Thoracic aorta (tissue), 2 donors: ENCODE measurements at places on chromosomes 7 and 10.

DNA sequence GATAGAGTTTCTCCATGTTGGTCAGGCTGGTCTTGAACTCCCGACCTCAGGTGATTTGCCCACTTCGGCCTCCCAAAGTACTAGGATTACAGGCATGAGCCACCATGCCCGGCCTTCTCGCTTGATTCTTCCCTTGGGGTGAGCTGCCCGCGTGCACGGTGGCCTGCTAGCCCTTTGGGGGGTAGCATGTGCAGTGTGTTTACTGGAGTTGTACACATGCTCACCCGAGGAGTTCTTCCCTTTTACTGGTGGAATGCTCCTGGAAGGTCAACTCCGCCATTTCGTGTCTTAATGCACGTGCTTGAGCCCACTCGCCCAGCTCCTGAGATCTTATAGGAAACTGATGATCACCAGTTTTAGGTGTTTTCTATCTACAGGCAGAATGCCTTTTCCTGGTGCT, 17.0 kb upstream of the ADAMTS14 start:
- DNase-seq: no peak

- DNase-seq: no peak
Observed at GRCh38 chr7:23357190-23358093, 58.3 kb downstream of the MALSU1 start.

GRCh38 chr7:70343519-70343918, 745.2 kb downstream of the AUTS2 start:
- DNase-seq: no peak

DNA sequence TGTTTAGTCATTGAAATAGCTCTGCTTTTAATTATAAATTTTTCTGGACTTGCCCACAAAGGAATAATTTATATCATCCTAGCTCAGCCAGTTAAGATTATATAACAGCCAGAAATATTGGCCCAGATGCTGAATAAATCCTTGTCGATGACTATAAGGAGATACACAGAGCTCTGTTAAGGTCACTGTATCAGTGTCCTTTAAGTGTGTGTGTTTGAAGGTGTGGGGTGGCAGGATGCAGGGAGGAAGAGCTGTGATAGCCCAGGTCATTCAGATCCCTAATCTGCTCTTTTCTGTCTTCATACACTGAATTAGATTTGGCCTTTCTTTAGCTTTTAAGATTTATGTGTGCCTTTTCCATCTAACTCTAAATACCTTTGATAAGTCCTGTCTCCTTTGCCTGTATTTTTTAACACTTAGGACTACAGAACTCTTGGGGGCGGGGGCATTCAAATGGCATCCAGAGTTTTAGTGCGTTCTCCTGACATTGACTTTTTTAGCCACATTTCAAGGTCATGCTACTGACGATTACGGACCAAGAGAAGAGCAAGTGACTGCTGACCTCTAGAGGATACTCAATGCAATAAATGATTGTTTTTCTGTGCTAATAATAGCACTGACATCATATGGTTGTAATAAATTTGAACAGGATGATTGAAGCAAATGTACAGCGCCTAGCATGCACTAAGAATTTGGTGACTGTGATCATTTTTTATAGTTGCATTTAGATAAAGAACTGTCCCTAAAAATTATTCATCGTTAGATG, 172.3 kb downstream of the CACNB2 start:
- DNase-seq: no peak

DNA sequence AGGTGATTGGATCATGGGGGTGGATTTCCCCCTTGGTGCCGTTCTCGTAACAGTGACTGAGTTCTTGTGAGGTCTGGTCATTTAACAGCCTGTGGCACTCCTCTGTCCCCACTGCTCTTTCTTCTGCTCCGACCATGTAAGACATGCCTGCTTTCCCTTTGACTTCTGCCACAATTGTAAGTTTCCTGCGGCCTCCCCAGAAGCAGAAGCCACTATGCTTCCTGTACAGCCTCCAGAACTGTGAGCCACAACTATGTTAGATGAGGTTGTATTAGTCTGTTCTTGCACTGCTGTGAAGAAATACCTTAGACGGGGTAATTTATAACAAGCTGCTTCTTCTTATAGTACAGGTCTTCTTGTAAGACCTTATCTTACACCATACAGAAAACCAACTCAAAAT, 241.7 kb upstream of the KLF14 start:
- no peak for DNase-seq
